Stimulated activated CD4-positive, alpha-beta T cell treated with anti-CD3 and anti-CD28 coated beads, Interleukin-1b, Interleukin-23, amount 100 ng/mL, for 1 hour (primary cell): ENCODE measurements at places on chromosomes 11 and 22.

DNA sequence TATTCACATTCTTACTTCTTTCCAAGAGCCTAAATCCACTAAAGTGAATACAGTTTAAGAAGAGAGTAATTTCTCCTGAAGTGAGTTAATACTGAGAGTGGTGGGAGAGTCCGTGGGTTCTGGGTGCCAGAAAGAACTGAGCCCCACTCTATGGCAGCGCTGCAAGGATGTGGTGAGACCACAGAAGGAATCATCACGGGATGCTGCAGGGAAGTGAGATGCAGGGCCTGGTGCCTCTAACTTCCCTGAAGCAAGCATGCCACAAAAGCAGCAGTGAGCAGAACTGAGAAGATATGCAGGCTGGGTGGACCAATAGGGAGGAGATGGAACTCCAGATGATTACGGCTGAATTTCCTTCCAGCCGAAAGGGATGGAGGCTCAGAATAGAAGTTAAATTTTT, 5.0 kb upstream of the MMP12 start:
- no peak for DNase-seq

DNA sequence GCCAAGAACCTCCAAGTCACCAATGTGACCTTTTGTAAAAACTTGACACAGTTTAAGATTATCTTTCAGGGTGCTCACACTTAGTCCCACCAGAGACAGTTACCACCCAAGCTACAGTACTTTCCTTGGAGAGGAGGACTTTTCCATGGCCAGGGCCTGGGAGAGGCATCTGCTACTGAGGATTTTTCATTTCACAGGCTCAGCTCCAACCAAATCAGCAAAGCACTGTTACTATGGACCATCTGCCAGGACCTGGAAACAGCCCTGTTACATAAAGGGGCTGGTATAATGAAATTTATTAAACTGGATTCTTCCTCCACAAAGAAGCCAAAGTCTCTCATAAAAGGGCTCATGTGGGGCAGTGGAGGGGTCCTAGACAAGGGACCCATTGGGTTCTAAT, 38.6 kb downstream of the SERGEF start:
- no peak for DNase-seq

DNA sequence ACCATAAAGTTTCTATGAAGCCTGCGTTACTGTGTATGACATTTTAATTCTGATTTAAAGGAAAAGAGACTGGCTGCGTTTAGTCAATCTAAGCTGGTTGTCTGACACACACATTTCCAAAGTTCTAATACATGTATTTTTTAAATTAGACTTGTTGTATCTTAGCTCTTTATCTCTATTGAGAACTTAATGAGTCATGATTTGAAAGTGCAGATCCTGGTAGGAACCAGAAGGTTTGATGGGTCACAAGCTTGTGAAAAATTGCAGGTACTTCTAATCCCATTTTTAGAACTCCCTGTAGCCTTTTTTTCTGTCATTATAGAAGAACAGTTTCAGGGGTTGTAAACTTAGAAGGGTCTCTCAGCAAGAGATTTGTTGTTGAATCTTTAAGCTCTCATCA, 210.3 kb downstream of the DDX10 start:
- DNase-seq = no peak

- no peak for DNase-seq
Observed at GRCh38 chr22:29633514-29634312, 30.3 kb downstream of the NF2 start.

DNA sequence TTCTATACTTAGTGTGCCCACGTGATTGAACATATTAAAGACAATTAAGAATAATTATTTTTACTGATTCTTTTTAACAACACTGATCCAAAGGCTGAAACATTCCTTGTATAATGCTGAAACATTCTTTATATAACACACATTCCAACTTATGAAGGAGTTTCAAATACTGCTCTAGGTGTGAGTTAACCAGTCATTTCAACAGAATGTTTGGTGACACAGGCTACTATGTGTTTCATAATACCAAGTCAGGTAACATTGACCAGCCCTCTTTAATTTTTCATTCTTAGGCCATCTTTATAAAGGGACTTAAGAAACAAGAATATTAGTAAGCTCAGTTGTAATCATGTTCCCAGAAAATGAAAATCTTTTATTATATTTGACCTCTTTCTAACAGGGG, 136.6 kb downstream of the ELP4 start:
- no peak for DNase-seq

DNA sequence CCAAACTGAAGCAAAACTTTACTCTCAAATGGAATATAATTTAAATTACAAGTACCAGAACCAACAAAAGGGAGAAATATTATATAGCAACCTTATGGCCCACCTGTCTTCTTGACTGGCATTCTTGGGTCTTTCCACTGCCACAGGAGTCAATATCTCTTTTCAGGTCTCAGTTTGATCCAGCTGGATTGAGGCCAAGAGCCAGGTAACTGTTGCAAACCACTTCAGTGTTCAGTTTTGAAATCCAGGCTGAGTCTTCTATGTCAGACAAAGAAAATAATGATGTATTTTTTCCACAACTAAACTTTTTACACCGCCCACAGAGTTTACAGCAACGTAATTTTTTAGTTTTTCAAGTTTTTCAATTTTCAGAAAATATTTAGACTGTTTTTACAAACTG, 648 bp downstream of the DLG2 start:
- no peak for DNase-seq
